ENCODE measurements at places on chromosomes 5 and 9. TPM values are rescaled to one million over a fixed set of nuclear protein-coding genes. Genes with fewer than 3 reads are reported as not detected.

The GPR151 gene
- total RNA-seq: not detected

The RNF208 gene
- total RNA-seq: not detected

The CCIN gene
- 0.74 TPM for total RNA-seq

The INSL4 gene
- total RNA-seq: not detected

The SHOC1 gene
- not detected for total RNA-seq

The DEPDC1B gene
- total RNA-seq: 35.3 TPM

The LAMC3 gene
- 3.8 TPM for total RNA-seq

The ZNF883 gene
- 6.5 TPM for total RNA-seq

The ACTBL2 gene
- total RNA-seq: 8.7 TPM

The SFXN1 gene
- 139 TPM for total RNA-seq

The CAMK2A gene
- not detected for total RNA-seq

The ATOX1 gene
- 96.9 TPM for total RNA-seq

The RMRP gene
- 3,813 TPM for total RNA-seq

The PCDHB13 gene
- 2.1 TPM for total RNA-seq
